ENCODE measurements at places on chromosomes 7 and 10.

- no peak for DNase-seq
Observed at GRCh38 chr7:117875566-117875965, 2.3 kb upstream of the CTTNBP2 start.

DNA sequence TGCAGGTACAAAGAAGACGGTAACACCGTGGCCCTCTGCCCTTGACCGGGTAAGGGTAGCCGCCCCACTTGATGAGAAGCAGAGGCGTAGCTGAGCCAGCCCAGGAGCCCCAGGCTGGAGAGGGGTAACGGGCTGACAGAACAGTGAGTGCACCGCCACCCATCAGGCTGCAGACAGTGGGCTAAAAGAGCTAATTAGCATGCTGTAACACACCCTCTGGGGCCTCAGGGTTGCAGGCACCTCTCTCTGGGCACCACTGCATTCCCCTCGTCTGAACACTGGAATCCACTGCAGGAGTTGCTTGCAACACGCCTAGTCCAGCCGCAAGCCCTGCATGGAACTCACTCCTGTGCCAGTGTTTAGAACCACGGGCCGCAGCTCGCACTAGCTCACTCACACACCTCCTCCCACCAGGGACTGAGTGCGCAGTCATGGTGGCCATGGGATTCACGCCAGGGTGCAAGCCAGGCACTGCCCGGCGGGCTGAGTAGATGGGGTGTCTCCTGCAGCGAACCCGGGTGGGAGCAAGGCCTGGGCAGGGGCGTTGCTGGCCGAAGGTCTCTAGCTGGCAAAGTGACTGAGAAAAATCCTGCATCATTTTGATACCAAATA is 36.1 kb downstream of the AGMO start:
- DNase-seq, result no peak

DNA sequence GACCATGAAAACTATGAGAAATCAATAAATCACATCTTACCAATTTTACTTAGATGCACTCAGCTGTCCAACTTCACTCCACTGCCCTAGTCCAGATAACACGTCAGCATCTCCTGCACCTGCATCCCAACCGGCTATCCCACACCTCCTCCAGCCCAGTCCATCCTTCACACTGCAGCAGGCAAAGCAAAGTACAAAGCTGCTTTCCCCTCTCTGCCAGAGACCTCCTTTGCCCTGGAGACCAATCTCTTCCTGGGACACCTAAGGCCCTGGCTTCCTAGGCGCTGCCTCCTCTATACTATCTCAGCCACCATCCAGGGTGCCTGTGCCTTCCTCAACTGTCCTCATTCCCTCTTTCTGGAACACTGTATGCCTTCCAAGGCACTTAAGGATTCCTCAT is 90.3 kb upstream of the DDC start:
- DNase-seq, result no peak

GRCh38 chr10:95818010-95818409 is 62.0 kb downstream of the ENTPD1 start:
- no peak for DNase-seq

- no peak for DNase-seq
Observed at GRCh38 chr10:62946278-62946677, 130.1 kb upstream of the EGR2 start.

- DNase-seq, result no peak
Observed at GRCh38 chr10:91924212-91925021, 847 bp downstream of the BTAF1 start.

DNA sequence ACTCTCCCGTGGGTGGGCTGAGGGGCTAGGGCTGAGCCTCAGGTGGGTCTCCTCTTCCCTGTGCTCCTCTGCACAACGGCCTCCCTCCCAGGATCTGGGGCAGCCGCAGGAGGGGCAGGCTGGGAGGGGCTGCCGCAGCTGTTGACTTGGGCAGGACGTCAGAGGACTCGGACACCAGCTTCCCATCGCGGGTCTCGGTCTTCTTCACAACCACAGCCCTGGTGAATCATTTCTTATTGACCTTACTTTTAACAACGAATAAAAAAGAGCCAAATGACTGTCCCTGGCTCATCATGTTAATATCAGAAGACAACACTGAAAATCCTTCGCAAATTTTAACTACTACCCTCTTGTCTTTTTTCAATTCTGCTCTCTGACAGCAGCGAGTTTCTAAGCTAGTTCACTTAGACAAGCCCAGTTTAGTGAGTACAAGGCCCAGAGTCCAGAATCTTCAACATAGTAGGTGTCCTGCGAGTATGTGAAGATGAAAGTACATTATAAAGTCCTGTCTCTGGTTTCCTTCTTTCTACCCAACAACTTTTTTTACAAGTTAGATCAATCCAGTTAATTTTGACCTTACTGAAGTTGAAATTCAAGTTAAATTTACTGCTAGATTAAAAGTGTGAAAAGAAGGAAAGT is 32.4 kb downstream of the CTNNA3 start:
- no peak for DNase-seq

DNA sequence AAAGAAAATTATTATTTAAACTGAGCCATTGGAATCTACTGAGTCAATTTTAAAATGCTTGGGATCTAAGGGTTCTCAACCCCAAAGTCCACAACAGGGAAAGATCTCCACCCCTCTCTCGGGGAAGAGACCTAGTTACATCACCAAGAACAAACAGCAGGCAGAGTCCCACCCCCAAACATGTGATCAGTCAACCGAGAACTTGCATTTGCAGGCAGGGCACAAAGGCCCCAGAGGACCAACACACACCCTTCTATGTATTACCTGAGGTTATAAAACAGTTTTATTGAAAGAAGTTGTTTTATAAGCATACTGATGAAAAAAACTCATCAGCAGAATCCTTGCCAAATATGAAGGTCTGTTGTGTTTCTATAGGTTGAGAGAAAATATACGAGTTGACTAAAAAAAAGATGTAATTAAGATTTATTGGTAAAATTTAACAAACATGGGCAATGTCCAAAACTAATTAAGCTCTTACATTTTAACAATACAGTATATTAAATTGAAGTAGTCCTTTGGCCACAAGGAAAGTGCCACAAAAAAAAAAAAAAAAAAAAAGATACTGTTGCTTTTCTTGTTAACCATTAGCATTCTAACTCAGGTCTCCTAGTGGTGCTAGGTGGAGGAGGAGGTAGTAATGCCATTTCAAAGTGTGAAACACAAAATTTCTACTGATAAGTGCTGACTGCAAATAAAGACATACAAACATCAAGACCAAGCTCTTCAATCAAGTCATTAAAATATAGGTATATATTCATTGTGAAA is 975 bp upstream of the USP54 start:
- no peak for DNase-seq
